CD8-positive, alpha-beta memory T cell (primary cell): ENCODE measurements at places on chromosomes 1 and 21. TPM values are rescaled to one million over a fixed set of nuclear protein-coding genes. Genes with fewer than 3 reads are reported as not detected.

DNA sequence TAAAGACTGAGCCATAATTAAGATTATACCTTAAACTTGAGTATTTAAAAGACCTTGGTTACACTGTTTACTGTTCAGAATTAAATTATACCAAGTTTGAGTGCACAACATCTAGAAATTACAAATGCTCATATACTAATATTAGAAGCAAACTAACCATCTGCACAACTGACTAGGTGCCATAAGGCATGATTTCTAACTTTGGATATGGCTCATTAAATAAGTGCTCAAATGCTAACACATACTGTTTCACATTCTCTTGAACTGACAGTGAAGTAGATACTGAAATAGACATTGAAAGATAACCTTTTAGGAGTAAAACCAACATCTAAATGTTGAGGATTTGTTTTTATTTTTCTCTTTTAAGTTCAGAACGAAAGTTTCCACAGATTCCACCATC, 74.1 kb downstream of the PRKAA2 start:
- no peak overlapping the region for H3K4me3 ChIP-seq
- H3K4me1 ChIP-seq, result no peaks in the 10 kb centered on the region
- H3K27ac ChIP-seq, result no peak overlapping the region
- no peaks in the 10 kb centered on the region for H3K27me3 ChIP-seq
- no peaks in the 10 kb centered on the region for H3K36me3 ChIP-seq
- no peak for DNase-seq

DNA sequence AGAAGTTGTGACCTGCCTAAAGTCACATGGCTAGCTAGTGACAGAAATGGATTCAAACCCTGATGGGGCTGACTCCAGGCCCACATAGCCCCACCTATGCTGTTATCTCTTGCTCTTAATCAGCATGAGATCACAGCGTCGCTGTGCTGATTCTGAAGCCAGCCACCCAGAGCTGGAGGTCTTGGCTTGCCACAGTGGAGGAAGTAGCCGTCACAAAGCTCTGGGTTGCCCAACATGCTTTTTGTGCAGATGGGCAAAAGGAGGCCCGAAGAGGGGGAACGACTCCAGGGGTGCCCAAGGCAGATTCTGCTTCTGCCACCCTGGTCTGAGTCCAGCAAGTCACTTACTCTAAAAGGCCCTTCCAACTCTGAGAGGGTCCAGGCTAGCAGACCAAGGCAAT, 14.7 kb upstream of the MFSD2A start:
- no peak for DNase-seq
- H3K27ac ChIP-seq, result no peak overlapping the region
- no peaks in the 10 kb centered on the region for H3K4me1 ChIP-seq
- H3K4me3 ChIP-seq, result no peak overlapping the region
- no peaks in the 10 kb centered on the region for H3K36me3 ChIP-seq

GRCh38 chr1:51320967-51321923, 9.1 kb downstream of the TTC39A start:
- H3K27ac ChIP-seq, result no peak overlapping the region
- no peaks in the 10 kb centered on the region for H3K27me3 ChIP-seq
- no peaks in the 10 kb centered on the region for H3K36me3 ChIP-seq
- DNase-seq, result no peak
- H3K4me1 ChIP-seq, result no peaks in the 10 kb centered on the region
- H3K4me3 ChIP-seq, result no peak overlapping the region

- H3K27ac ChIP-seq, result no peak overlapping the region
- no peak overlapping the region for H3K4me3 ChIP-seq
- peak; percentile 28 for DNase-seq
- H3K27me3 ChIP-seq, result no peaks in the 10 kb centered on the region
- no peaks in the 10 kb centered on the region for H3K4me1 ChIP-seq
Measured at GRCh38 chr1:161324020-161324419, 9.8 kb downstream of the SDHC start.

- no peak overlapping the region for H3K27ac ChIP-seq
- DNase-seq, result no peak
- H3K27me3 ChIP-seq, result no peaks in the 10 kb centered on the region
- H3K4me1 ChIP-seq, result no peaks in the 10 kb centered on the region
- no peak overlapping the region for H3K4me3 ChIP-seq
Measured at GRCh38 chr1:231122143-231122542, 39.7 kb upstream of the TRIM67 start.

DNA sequence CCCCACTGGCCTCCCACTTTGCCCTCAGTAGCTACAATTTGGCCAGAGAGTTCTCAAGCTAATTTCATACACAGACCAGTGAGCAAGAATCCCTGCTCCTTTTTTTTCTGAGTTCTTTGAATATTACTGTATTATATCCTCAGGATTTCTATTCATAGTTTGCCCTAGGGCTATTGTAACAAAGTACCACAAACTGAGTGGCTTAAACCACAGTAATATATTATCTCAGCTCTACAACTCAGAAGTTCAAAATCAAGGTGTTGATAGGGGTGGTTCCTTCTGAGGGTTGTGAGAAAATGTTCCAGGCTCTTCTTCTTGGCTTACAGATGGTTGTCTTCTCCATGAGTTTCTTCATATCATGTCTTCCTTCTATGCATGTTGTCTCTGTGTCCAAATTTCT, 289.4 kb upstream of the ESRRG start:
- no peak overlapping the region for H3K4me3 ChIP-seq
- no peaks in the 10 kb centered on the region for H3K4me1 ChIP-seq
- no peak for DNase-seq
- H3K36me3 ChIP-seq, result no peaks in the 10 kb centered on the region
- H3K27ac ChIP-seq, result no peak overlapping the region

DNA sequence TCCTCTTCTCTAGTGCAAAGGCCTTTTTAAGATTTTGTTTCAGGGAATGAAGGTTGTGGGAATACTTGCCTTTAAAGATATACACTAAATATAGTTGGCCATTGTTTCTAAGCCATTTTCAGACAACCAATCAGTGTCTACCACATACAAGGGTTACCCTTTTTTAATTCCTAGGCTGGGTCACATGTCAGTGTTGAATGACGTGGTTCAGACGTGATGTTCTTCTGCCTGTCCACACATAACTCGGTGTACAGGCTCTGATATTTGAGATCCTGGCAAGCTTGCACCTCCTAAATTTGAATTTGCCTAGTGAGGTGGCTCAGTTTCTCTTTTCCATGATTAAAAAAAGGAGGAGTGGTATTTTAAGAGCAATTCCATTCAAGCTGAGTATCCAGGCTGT, 38.8 kb downstream of the DTL start:
- no peaks in the 10 kb centered on the region for H3K27me3 ChIP-seq
- H3K4me1 ChIP-seq, result no peaks in the 10 kb centered on the region
- H3K36me3 ChIP-seq, result no peaks in the 10 kb centered on the region
- no peak overlapping the region for H3K4me3 ChIP-seq
- DNase-seq, result no peak

- H3K27me3 ChIP-seq, result no peaks in the 10 kb centered on the region
- DNase-seq, result no peak
- no peak overlapping the region for H3K4me3 ChIP-seq
- no peaks in the 10 kb centered on the region for H3K4me1 ChIP-seq
- no peak overlapping the region for H3K27ac ChIP-seq
Measured at GRCh38 chr1:220962031-220962751, 82.9 kb downstream of the HLX start.

DNA sequence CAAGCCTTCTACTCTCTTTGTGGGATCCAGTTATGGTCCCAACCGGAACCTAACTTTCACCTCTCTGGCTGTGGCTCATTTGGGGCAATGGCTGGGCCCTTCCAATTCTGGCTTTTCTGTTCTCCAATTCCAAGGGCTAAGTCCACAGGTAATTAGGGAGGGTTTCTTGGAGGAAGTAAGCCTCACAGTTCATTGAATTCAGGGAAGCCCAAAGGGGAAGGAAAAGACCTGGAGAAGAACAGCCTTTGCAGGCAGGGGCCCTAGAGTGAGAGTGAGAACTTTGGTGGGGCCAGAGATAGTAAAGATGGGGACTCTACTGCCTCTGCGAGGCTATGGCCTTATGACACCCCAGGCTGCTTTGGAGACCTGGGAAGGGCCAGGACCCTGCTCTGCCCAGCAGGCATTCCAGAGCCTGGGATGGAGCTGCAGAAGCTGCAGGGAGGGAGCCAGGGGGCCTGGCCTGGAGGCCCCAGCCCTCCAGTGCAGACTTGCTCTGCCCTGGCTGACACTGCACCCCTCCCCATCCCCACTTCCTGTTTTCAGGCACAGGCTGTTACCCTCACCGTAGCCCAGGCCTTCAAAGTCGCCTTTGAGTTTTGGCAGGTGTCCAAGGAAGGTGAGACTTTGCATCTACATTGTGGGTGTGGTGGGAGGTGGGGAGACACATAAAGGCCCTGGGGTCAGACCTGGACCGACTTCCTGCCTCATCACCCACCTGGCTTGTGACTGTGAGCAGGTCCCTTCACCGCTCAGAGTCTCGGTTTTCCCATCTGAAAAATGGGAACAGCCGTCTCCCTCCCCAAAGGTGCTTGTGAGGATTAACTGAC, 18.9 kb downstream of the LDLRAP1 start:
- no peaks in the 10 kb centered on the region for H3K27me3 ChIP-seq
- H3K36me3 ChIP-seq, result peaks cover 34% of the 10 kb centered on the region
- H3K4me1 ChIP-seq, result peaks cover 97% of the 10 kb centered on the region
- peak overlapping the region; percentile 54 for H3K27ac ChIP-seq
- H3K4me3 ChIP-seq, result peak overlapping the region; percentile 78

DNA sequence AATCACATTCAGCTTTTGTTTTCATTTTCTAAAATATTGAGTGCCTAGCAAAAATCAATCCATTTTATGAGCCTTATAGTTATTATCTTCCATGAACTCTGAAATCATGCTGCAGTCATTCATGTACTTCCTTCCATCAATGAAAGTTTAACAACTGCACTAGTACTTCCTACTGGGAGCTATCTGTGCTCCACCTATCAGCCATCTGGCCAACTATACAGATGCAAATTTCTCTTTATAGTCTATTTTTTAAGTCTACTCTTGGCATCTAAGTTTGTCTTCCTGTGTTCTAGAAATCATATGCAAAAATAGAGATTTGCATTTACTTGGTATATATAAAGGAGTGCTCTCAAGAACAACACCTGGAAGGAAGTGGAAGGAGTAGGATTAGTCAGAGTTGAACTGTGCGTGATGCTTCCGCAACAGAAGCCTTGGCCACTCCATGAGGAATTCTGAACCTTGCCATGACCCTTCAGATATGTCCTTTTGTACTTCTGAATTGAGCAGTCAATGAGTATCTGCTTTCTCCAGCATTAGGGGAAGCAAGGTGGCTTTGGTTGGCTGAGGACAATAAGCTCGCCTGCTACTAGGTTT, 403.2 kb upstream of the ADAMTS5 start:
- H3K36me3 ChIP-seq, result no peaks in the 10 kb centered on the region
- H3K27ac ChIP-seq, result no peak overlapping the region
- no peak overlapping the region for H3K4me3 ChIP-seq
- H3K4me1 ChIP-seq, result no peaks in the 10 kb centered on the region
- H3K27me3 ChIP-seq, result no peaks in the 10 kb centered on the region

DNA sequence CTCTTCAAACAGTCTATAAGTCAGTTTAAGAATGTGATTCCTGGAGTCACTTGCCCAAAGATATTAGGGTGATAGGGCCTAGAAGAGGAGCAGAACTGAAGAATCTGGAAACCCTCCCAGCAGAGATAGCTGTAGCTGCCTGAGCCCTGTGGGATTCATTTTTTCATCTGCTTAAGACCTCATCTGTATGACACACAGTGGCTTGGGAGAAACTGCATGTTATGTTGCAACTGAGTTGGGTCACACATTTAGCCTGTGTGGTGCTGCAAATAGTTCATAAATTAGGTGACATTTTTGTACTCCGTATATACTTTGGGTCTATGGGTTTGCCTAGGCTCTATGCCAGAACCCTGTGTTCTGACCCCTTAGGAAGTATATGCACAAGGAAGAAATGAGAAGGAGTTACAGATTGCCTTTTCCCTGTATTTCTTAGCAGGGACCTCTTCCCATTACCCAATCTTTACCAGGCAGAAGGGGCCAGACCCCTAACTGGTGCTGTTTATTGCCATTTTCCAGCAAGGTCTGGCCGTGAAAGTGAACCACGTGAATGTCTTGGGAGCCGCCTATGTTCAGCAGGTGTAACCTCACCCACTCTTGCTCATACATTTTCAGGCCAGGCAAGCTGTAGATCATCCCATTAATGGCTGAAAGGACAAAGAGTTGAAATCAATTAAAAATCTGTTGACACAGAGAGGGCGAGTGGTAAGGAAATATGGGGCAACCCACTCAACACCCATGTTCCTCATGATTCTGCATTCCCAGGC, 41.9 kb upstream of the SLC19A2 start:
- H3K36me3 ChIP-seq, result no peaks in the 10 kb centered on the region
- no peak overlapping the region for H3K27ac ChIP-seq
- H3K27me3 ChIP-seq, result no peaks in the 10 kb centered on the region

DNA sequence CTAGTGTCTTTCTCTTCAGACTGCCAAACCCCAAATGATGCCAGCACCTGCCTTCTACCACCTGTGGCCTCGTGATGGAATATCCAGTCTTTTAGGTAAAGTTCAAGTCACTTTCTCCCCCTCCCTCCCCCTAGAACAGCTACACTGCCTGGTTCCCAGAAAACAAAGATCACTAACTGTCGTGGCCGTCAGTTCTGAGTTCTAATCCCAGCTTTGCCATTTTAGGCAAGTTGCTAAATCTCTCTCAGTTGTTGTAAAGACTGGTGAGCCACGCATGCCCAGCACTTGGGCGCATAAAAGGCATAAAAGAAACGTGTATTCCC, 648 bp upstream of the TRAPPC3 start:
- peak overlapping the region; percentile 32 for H3K4me3 ChIP-seq
- no peaks in the 10 kb centered on the region for H3K36me3 ChIP-seq
- H3K27me3 ChIP-seq, result no peaks in the 10 kb centered on the region
- DNase-seq, result no peak
- peak overlapping the region; percentile 87 for H3K27ac ChIP-seq

DNA sequence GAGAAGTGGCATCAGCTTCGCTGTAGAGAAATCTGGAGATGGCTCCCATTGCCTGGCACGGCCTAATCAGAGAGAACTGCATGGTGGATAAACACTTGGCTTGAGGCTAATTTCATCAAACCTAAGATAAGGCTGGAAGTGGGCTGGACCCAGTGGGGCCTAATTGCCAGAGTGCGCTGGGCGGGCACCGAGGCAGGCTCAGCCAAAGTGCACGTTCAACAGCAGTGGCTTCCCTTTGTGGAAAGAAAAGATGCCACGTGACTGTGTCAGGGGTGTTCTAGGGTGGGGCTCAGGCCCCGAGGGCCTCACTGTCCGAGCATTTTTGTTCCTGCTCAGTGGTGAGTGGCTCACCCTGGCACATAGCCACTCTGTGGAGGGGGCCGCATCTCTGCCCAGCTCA, 5.8 kb downstream of the PLCH2 start:
- no peak overlapping the region for H3K4me3 ChIP-seq
- no peak overlapping the region for H3K27ac ChIP-seq
- no peak for DNase-seq
- no peaks in the 10 kb centered on the region for H3K4me1 ChIP-seq
- H3K36me3 ChIP-seq, result no peaks in the 10 kb centered on the region

Gene FAM72B
- total RNA-seq, result 12.3 TPM

Gene STMN1
- total RNA-seq, result 306 TPM

Gene NFIA
- 6.1 TPM for total RNA-seq

Gene HCN3
- 3.7 TPM for total RNA-seq

Gene ETV3
- 26.4 TPM for total RNA-seq
